Stimulated activated CD8-positive, alpha-beta memory T cell treated with anti-CD3 and anti-CD28 coated beads, Interleukin-4, amount 100 ng/mL, for 24 hours (primary cell): ENCODE measurements at places on chromosomes 5 and 9.
A peak's percentile ranks its signal among the peaks of the same experiment; 100 is the strongest.

- no peak for DNase-seq
Measured at GRCh38 chr9:121888438-121888775, 204.7 kb downstream of the TTLL11 start.

GRCh38 chr5:38547257-38547656 is 9.2 kb downstream of the LIFR start:
- DNase-seq: no peak

GRCh38 chr9:92680166-92681119 is 10.5 kb upstream of the IPPK start:
- no peak for DNase-seq

DNA sequence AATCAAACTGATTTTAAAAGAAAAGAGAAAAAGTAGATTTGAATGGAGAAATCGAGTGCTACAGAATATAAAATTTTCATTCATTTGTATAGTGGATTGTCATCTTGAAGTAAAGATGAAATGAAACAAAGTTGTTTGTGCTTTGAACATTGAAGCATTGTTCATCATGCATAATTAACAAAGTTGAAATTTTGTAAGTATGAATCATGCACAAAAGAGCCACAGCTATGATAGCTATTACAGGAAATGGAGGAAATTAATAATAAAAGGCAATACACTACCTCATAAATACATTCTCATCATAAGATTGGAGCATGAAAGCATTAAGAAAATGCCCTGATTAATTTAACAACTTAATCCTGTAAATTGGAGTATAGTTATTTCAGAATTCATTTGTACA is 153.4 kb upstream of the TLX3 start:
- DNase-seq: no peak

- DNase-seq: no peak
Measured at GRCh38 chr9:28270156-28270555, 696.9 kb upstream of the C9orf72 start.

DNA sequence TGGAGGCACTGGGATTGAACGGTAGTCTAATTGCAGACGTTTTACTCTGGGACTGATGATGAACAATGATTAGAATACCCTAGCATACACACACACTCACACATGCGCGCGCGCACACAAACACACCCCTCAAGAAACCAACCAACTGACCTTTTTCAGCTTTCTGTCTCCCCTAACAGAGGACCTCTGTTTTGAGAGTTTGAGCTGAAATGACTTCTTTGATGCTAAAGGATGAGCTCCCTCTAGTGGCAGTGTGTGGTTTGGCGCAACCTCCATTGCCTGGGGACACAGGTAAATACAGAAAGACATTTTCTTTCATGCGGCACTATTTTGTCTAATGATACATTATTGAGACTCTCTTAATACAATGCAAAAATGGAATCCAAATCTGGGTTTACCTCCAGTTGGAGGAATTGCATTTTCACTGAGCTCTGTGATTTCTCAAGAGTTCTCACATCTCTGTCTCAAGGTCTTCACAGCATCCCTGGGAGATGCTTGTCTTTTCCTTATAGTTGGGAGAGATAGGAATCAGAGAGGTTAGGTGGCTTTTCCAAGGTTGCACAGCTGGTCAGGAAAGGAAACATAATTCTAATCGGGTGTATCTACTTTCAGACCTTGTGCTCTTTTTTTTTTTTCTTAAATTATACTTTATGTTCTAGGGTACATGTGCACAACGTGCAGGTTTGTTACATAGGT is 187.5 kb downstream of the TMEM38B start:
- peak; percentile 48 for DNase-seq

- DNase-seq: no peak
Measured at GRCh38 chr5:39506211-39506610, 81.4 kb upstream of the DAB2 start.

DNA sequence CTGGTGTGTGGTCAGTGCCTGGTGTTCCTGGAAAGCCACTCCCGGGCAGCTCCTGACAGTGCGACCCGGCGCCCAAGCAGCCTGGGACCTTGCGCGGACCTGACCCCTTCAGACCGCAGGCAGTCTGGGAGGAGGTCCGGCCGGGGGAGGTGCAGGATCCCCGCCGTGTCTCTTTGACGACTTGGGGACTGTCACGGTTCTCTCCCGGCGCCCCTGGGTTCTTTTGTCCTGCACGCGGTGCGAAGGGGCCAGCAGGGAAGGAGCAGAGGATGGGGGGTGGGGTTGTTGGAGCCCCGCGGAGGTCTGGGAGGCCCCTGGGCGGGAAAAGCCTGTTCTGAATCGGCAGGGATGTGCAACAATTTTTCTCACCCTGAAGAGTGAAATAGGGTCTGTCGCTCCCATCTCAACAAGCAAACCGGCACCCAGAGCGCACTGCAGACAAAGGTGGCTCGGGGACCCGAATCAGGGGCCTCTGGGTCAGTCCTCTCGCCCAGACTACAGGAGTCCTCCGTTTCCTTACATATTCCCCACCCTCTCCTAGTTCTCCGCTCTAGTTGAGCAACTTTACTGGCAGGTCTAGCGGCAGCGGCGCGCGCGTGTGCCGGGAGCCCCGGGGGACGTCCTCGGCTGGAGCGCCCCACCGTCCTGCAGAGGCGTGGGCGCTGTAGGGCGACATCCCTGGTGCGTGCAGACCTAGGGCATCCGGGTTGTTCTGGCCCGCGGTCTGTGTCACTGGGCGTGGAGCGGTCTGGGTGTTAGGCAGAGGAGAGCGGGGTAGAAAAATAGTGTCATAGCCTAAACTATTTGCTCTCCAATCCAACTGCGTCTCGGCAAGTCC is 1.2 kb downstream of the VCAN start:
- DNase-seq: no peak

GRCh38 chr5:135396459-135397055 is 2.5 kb downstream of the MACROH2A1 start:
- no peak for DNase-seq

GRCh38 chr5:16625096-16625495 is 8.3 kb upstream of the RETREG1 start:
- no peak for DNase-seq

GRCh38 chr5:322942-323879 is 1.7 kb downstream of the AHRR start:
- no peak for DNase-seq

DNA sequence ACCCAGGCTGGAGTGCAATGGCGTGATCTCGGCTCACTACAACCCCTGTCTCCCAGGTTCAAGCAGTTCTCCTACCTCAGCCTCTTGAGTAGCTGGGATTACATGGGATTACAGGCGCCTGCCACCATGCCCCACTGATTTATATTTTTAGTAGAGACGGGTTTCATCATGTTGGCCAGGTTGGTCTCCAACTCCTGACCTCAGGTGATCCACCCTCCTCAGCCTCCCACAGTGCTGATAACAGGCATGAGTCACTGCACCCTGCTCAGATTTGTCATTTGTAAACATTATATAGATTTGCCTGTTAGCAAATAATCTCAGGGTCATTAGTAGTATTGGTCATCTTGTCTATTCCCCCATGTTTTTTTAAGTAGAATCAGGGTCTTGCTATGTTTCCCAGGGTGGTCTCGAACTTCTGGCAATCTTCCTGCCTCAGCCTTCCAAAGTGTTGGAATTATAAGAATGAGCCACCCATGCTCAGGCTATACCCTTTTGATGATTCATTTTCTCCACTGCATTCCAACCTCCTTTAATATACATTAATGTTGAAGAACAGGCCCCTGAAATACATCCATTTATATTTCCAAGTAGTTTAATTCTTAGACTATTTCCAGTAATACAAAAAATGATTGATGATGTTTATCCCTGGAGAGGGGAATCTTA is 17.3 kb downstream of the CENPH start:
- DNase-seq: no peak

DNA sequence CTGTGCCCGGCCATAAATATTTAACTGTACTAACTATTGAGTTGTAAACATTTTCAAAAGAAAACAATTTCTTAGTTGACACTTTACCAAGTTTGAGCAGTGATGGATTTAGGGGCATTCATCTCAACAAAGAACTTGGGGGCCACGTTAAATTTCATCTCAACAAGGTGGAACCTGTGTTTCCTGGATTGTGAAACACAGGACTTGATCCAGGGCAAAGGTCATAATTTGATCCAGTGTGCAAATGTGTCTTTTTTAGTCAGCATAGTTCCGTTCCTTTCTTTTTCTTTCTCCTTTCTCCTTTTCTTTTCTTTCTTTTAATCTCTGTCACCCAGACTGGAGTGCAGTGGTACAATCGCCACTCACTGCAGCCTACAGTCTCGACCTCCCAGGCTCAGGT is 3.1 kb downstream of the GFRA3 start:
- DNase-seq: no peak

DNA sequence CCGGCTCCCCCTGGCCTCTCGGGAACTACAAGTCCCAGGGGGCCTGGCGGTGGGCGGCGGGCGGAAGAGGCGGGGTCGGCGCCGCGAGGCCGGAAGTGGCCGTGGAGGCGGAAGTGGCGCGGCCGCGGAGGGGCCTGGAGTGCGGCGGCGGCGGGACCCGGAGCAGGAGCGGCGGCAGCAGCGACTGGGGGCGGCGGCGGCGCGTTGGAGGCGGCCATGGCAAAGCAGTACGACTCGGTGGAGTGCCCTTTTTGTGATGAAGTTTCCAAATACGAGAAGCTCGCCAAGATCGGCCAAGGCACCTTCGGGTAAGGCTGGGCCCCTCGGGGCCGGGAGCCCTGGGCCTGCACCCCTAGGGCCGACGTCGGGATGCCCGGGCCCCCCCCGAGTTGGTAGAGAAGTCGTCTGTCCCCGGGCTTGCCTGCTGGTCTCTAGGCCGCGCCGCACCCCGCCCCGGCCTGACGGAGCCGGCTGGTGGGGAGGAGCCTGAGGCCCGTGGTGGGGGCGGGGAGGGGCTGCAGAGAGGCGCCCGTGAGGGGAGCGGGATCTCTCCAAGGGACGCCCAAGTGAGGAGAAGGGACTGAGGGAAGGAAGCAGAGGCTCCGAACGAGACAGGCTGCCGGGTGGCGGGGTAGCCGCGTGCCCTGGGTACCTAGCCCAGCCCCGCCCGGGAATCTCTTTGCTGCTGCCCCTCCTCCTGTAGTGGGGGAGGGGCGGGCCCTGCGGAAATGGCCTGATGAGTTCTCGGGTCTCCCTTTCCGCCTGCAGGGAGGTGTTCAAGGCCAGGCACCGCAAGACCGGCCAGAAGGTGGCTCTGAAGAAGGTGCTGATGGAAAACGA is at the start of gene CDK9:
Gene CDK9 (plus strand): TSS at position 102 of the 840 bp plus-strand sequence. CDS start 115 bp downstream, at position 217.
- peak; percentile 89 for DNase-seq

GRCh38 chr9:73079326-73079725 is 72.3 kb upstream of the ANXA1 start:
- DNase-seq: no peak

DNA sequence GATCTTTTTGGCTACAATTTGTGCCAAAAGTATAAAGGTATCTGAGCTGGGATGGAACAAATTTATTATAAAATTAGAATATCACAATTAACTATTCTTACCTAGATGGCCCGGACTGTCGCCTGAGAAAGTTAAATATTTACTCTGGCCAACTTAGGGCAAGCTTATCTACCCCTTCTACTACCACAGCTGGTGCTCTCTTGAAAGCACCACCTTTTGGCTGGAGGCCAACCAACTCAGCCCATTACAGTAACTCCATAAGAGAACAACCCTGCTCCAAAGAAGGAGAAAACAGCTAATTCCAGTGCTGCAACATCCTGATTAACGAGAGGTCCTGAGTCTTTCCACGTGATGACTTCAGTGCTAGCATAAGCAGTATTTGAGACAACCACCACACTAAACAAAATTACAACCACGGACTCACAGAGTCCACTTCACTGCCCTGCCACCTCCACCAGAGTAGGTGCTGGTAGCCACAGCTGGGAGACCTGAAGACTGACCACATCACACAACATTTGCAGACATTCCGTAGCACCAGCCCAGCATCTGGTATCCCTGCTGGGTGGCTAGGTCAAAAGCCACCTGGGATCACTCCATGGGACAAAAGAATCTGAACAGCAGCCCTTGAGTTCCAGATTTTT is 43.2 kb downstream of the RGMB start:
- DNase-seq: no peak

- no peak for DNase-seq
Measured at GRCh38 chr5:67900514-67900913, 315.0 kb upstream of the PIK3R1 start.

- DNase-seq: no peak
Measured at GRCh38 chr5:68727931-68728330, 365.9 kb upstream of the SLC30A5 start.

DNA sequence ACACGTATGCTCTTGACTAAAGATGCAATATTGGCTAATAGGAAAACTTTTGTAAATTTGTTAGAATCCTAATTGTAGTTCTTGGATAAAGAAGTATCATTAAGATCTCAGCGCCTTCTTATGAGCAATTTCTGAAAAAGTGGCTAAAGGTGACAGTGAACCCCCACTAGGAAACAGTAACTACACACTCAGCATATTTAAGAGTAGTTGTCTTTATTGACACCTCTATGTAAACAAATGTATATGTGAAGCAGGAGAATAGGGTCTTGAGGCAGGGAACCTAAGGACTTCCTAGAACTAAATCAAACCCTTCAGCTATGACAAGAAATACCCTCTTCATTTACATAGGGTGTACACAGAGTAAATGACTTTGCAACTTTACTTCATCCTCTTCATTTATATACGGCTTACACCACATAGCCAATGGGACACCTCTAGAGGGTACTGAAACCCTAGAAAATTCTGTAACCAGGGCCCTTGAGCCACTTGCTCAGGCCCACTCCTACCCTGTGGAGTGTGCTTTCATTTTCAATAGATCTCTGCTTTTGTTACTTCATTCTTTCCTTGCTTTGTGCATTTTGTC is 2.8 kb downstream of the NIPSNAP3A start:
- DNase-seq: no peak

DNA sequence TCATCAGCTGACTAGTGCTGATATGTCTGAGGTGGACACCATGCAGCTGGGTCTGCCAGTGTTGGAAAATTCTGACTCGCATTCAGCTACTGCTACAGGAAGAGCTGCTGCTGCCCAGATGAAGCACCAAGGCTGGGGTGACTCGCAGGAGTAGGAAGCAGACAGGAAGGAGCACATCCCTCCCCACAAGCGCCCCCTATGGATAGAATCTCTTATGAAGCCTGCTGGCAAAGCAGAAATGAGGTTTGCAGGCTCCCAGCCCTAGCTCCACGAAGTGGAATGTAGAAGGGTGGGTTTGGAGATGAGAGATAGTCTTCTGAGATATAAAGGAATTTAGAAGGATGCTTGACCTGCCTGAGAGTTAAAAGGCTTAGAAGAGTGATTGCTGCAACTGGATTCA is 443.0 kb downstream of the ACTL7B start:
- DNase-seq: no peak

DNA sequence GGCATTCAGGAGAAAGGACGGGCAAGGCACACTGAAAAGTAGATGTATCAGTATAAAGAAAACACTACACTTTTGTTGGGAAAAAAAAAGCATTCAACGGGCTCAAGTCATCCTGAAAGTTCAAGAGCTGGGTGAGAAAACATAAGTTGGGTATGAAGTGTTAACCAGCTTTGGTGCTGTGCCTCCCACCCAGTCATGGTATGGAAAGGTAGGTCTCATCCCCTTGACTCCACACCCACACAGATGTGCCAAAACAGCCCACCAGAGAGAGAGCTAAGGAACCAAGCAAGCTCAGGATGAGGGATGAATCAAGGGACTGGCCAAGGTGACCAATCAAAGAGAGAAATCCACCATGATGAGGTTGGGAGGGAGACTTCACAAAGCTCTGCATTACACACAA is 54.7 kb downstream of the ESM1 start:
- DNase-seq: no peak

- no peak for DNase-seq
Measured at GRCh38 chr9:16033253-16033652, 480.4 kb downstream of the CCDC171 start.
